ENCODE measurements at places on chromosomes 2 and 18.

DNA sequence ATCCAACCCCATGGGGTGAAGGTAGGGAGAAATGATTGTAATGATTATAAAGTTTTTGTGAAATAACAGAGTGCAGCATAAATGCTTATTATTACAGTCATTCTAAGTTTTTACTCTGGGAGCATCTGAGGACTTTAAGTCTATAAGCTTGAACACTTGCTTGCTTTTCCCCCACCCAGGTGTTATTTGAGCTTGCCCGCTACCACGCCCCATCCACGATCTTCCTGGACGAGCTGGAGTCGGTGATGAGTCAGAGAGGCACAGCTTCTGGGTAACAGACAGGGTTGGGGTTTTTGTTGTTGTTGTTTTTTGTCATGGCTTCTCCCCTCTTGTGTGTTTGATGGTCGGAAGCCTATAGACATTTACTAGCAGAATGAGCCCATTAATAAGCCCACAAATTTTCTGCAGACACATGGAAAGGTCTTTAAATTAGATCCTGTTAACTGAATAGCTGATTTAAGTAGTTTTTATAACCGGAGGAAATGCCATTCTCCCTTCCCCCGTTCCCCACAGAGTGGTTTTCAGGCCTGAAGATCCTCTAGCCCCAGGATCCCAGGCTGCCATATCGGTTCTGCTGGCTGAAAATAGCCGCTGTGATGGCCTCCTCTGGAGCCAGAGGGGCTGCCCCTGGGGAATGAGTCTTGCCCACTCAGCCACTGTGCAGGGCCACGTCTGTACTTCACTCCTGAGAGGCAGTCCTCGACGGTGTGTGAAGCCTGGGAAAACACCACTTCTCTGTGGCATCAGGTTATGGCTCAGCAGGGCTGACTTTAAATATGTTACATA lies 39.9 kb upstream of the ELOA2 start:
- no peak for DNase-seq

GRCh38 chr2:61044636-61045035 lies 21.0 kb upstream of the SANBR start:
- no peak for DNase-seq

- peak; percentile 49 for DNase-seq
These were observed 13.5 kb downstream of the ALPK2 start for GRCh38 chr18:58615140-58616132.

DNA sequence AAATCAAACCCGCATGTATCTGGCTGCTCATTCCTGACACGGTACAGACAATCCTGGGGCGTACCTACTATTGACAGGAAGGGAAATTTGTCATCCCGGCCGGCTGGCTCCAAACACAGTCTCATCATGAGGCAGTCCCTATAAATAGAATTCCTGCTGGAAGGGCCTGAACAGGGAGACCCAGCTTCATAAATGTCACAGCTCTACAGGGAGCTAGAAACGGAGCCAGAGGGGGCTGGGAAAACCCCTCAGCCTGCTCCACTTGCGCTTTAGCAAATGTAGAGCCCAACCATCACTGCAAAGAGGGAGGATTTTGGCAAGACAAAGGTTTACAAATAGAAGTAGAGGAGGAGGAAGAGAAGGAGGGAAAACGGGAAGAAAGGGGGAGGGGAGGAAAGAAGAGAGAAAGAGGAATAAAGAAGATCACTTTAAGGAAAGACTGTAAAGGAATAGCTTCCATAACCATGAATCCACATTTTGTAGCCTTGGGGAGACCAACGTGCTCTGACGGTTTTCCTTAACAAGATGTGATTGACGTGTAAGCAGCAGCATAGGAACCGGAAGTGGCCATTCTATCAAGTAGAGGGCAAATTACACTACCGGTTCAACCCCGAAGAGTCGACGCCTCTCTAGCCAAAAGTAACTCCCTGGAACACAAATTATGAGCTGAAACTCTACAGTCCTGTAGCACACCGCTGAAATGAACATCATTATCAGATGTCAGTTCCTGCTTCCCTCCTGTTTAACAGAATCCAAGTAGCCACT lies 56.8 kb upstream of the TTN start:
- DNase-seq = no peak

GRCh38 chr2:31729442-31730092 lies 148.8 kb upstream of the SRD5A2 start:
- DNase-seq = no peak

- DNase-seq = no peak
These were observed 10.2 kb downstream of the USP37 start for GRCh38 chr2:218557941-218558340.

- DNase-seq = no peak
These were observed 71.6 kb downstream of the GNAL start for GRCh38 chr18:11760498-11761167.

- DNase-seq = no peak
These were observed 48.7 kb upstream of the NFE2L2 start for GRCh38 chr2:177313162-177313781.

DNA sequence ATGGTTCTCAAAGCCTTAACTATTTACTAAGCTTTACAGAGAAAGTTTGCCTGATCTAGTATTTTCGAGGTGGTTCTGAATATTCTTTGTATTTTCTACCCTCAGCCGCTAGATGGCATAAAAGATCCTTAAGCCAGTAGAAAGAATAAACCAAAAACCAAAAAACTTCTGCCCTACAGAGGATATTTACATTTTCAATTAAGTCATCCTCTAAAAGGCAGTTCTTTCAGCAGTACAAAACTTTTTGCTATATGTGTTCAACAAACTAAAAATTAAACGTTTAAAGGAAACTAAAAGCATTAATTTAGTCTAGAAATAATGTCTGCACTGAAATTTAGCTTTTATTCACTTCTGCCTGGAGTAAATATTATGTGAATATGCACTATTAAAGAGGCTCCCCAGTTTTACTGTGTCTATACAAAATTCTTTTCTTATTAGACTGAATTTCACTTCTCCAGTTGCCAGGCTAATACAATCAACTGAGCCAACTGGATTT lies 297.5 kb downstream of the PIEZO2 start:
- no peak for DNase-seq

DNA sequence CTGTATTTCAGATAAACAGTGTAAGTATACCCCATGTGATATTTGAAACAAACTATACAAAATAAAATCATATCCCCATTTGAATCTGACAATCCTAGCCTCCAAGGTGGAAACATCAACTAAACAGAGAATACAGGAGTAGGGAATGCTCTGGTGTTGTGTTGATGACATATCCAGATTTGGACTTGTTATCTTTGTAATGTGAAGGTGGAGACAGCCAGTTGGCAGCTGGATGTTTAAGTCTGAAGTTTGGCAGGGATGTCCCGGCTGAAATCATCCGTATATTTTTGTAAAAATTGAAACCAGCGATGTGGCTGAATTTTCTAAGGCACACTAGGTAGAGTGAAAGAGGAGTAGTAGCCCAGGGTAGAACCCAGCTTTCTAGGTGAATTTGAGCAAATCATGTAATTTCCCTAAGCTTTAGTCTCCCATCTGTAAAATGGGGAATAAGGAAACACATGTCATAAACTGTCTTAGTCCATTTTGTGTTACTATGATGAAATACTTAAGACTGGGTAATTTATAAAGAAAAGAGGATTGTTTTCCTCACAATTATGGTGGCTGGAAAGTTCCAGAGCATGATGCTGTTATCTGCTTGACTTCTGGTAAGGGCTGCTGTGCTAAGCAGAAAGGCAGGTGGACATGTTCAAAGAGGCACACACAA lies 246.6 kb upstream of the APCDD1 start:
- DNase-seq = no peak

DNA sequence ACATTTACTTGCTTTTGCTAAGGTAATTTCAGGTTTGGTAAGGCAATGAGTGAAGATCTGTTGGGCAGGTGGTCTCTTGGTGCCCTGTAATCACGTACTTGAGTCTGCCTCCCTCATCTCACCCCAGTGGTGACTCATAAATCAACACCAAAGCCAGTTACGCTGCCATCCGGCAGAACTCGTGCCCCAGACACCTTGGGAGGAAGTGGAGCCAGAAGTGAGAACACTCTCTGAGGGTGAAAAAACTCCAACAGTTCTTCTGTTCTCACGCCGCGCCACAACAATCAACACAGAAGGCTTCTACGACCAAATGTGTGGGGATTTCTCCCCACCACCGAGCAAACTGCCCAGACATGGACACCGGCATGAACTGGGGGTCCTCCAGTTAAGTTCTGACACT lies 206.2 kb downstream of the ARL4C start:
- DNase-seq = peak; percentile 62

GRCh38 chr2:58918141-58918540 lies 677.0 kb upstream of the FANCL start:
- DNase-seq = no peak

DNA sequence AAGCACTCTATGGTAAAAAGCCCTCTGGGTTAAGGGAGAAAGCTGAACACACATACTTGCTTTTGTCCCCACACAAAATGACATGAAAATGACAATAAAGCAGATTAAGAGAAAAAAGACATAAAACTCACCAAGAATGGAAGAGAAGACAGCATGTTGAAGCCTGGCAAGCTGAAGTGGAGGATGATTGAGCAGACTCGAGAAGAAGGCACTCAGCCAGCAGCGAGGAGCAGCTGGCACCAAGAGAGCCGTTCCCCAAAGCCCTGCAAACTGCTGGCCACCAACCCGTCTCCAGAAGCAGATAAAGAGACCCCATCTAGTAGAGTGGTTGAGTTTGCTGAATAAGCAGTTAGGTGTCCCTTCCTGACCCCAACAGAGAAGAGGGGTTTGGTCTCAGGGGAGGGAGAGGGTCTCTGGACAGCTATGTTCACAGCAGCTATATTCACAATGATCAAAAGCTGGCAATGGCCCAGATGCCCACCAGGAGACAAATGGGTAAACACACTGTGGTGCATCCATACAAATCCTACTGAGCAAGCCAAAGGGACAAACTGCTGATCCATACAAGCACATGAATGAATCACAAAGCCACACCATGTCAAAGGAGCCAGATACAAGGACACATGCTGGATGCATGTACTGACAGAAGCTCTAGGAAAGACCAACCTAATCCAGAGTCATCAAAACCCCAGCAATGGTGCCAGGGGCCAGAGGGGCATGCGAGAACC lies 36.9 kb downstream of the FAM168B start:
- no peak for DNase-seq

- DNase-seq = no peak
These were observed 45.1 kb upstream of the RAB27B start for GRCh38 chr18:54783139-54783538.

DNA sequence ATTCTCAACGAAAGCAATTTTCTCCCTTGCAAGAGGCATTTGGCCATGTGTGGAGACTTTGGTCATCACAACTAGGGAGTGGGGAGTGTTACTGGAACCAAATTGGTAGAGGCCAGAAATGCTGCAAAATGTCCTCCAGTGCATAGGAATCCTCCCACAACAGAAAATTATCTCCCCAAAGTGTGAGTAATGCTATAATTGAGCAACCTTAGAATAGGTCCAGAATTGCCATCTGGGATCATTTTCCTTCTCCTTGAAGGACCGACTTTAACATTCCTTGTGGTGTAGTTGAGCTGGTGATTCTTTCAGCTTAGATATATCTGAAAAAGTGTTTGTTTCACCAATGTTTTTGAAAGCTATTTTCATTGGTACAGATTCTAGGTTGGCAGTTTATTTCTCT lies 111.2 kb upstream of the SMIM21 start:
- no peak for DNase-seq

DNA sequence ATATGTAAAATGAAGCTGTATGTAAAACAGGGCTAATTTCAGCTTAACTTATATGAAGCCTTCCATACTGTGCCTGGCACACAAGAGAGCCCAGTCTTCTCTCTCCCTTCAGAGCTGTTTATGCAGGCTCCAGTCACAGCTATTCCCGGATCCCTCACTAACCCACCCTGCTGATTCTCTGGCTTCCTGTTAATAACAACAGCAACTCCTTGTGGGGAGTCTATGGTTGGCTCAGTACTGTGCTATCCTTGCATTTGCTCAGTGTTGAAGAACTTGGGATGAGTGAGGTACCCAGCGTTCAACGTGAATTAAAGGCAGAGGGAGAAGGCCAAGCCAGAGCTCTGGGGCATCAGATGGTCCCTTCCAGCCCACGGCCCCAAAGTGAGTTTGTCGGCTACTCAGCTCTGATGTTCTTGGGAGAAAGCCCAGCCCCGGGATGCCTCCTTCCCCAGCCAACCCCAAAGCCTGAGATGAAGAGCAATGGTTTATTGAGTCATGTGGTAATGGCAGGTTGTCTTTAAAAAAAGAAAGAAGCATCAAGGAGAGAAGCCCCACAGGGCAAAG lies 43.2 kb downstream of the PSD4 start:
- no peak for DNase-seq

GRCh38 chr2:172100935-172101820 lies 1.5 kb downstream of the DLX2 start:
- no peak for DNase-seq

DNA sequence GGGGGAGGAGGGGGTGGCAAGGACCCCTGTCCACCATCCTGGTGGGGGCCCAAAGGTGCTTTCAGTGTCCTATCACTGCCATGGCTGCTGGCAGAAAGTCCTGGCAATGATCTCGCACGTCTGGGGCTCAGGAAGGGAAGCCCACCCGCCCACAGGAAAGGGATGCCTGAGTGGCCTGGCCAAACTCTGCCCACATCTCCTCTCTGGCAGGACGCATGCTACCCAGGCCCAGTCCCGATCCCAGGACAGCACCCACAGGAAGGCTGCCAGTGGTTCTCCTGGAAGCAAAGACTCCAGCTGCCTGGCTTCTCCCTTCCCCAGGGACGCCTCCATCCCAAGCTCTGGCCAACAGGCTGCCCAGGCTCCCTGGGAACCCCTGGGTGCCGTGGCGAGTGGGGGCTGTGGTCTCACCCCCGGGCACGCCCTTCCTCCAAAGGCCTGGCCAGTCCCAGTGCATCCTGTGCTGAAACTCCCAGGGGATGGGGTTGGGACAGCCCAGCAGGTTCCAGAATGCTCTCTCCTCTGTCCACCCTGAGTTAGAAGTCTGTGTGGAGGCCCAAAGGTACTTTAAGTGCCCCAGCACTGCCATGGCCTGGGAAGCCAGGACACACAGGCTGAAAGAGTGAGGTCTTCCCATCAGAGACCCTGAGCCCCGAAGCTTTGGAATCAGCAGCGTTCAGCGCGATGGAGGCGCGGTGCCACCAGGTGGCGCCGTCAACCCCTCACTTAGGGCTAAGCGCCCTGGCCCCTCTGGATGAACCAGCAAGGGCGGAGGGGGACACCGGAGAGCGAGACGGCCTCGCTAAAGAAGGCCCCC lies 29.8 kb upstream of the TAF1B start:
- DNase-seq = peak; percentile 63

GRCh38 chr18:59768409-59768808 lies 71.2 kb upstream of the CCBE1 start:
- no peak for DNase-seq

- no peak for DNase-seq
These were observed 248.9 kb downstream of the PIEZO2 start for GRCh38 chr18:10900435-10900834.

- no peak for DNase-seq
These were observed 6.8 kb downstream of the MAIP1 start for GRCh38 chr2:199962203-199962602.

- DNase-seq = no peak
These were observed 405.2 kb downstream of the ZEB2 start for GRCh38 chr2:144114760-144115159.

GRCh38 chr2:177830881-177831386 lies 241.6 kb downstream of the PDE11A start:
- DNase-seq = no peak
